Left renal pelvis (tissue), 4 donors: ENCODE measurements at places on chromosomes 7 and 10. TPM values are rescaled to one million over a fixed set of nuclear protein-coding genes. Genes with fewer than 3 reads are reported as not detected.

The RRP12 gene
- polyA plus RNA-seq = 22.4 TPM

The SYT15B gene
- 2.7 TPM for polyA plus RNA-seq

The CCDC201 gene
- not detected for polyA plus RNA-seq

The PDE6C gene
- 2.5 TPM for polyA plus RNA-seq

The ZPBP gene
- 0.50 TPM for polyA plus RNA-seq

The NPTX2 gene
- 5.9 TPM for polyA plus RNA-seq

The CDC14C gene
- not detected for polyA plus RNA-seq

The CHRM2 gene
- 2.2 TPM for polyA plus RNA-seq

The ABCB1 gene
- polyA plus RNA-seq = 0.79 TPM

The GFRA1 gene
- 26.6 TPM for polyA plus RNA-seq

The CASTOR2 gene
- 4.3 TPM for polyA plus RNA-seq

The TBXAS1 gene
- 27.0 TPM for polyA plus RNA-seq
